ENCODE measurements at places on chromosomes 6 and 20. TPM values are rescaled to one million over a fixed set of nuclear protein-coding genes. Genes with fewer than 3 reads are reported as not detected.

- no peak for DNase-seq
These were observed 226.9 kb downstream of the CD83 start for GRCh38 chr6:14344486-14344885.

DNA sequence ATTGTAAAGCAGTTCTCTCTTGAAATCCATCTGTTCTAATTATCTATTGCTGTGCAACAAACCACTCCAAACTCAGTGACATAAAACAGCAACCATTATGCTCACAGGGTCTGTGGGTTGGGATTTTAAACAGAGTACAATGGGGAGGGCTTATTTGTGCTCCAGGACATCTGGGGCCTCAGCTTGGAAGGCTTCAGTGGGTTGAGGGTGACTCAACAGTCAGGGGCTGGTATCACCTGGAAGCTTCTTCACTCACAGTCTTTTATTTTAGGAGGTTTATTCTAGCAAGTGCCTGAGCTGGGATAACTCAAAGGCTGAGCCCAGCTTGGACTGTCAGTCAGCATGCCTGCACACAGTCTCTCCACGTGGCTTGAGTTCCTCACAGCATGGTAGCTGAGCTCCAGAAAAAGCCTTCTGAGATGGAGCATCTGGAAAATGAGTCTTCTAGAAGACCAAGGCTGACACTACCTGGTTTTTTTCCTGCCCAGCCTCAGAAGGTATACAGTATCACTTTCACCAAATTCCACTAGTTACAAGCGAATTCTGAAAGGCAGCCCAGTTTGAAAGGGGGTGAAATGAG is 234.6 kb upstream of the ID4 start:
- no peak for DNase-seq

DNA sequence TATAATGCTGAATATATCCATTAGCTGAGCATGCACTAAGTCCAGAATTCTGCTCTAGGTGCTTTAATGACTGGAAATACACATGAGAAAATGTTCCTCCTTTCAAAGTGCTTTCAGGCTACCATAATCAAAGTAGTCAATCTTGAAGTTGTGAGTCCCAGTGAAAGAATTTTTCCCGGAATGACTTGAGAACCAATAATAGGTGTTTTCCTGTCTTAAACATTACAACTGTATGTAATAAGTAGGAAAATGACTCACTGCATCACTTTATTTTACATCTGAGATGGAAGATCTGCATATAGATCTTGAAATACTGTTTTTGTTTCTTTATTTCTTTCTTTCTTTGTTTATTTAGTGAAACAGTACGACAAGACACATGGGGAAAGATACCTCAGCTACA is 437.4 kb upstream of the JAG1 start:
- DNase-seq, result no peak

GRCh38 chr20:14521436-14521835 is 184.0 kb upstream of the FLRT3 start:
- DNase-seq, result no peak

GRM4 gene
- not detected for total RNA-seq

TMEM170B gene
- total RNA-seq, result 6.7 TPM

KHDC1 gene
- not detected for total RNA-seq

All from right lobe of liver (tissue), 6 donors.